ENCODE measurements at places on chromosomes 1 and 21.
A peak's percentile ranks its signal among the peaks of the same experiment; 100 is the strongest.

DNA sequence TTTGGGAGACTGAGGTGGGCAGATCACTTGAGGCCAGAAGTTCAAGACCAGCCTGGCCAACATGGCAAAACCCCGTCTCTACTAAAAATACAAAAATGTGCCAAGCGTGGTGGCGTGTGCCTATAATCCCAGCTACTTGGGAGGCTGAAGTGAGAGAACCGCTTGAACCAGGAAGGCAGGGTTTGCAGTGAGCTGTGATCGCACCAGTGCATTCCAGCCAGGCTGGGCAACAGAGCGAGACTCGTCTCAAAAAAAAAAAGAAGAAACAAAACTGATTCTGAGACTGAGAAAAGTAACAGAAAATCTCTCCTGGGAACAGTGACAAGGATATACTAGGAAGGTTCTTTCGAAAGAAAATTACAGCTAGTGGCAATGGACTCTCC lies 20.9 kb downstream of the USP48 start:
- DNase-seq, result no peak

- DNase-seq, result no peak
These were observed 9.6 kb upstream of the PLA2G4A start for GRCh38 chr1:186819126-186819525.

DNA sequence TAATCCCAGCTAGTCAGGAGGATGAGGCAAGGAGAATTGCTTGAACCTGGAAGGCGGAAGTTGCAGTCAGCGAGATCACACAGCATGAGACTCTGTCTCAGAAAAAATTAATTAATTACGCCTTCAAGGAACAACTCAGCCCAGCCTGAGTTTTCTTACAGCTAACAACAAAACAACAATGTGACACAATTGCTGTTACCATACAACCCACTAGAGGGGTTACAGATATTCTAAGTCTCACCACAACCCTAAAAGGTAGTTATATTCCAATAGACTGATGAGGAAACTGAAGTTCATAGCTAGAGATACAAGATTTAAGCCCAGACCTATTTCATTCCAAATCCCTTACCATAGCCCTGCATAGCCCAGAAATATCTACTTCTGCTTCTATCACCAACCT lies 2.9 kb upstream of the LRRC8C start:
- no peak for DNase-seq

DNA sequence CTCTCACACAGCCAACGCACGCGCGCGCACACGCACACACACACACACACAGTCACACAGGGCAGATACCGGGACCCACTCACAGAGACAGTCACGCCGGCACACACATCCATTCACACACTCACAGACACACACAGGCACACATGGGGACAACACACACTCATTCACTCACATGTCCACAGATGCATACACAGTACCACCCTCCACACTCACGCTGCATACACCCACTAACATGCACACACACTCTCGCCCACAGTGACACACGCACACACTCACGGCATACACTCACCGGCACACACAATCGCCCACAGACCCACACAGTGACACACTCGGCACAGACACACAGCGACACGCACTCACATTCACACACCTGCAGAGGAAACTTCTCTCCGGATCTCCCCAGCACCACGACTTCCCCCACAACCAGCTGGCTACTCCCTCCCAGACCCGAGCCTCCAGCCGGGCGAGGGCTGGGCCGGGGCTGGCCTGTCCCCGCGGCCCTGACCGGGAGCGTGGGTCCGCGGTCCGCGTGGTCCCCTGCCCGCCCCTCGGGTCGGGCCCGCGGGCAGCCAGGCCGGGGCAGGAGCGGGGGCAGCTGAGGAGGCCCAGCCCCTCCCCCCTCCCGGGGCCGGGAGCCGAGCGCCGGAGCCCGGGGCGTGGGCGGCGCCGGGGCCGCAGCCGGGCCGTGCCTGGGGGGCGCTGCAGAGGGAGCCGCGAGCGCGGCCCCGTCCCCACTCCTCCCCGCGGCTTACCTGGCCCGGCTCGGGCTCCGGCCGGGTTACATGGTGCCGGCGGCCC lies 552 bp downstream of the DLGAP3 start:
- no peak for DNase-seq

GRCh38 chr1:17742583-17742982 lies 12.6 kb upstream of the ACTL8 start:
- no peak for DNase-seq

DNA sequence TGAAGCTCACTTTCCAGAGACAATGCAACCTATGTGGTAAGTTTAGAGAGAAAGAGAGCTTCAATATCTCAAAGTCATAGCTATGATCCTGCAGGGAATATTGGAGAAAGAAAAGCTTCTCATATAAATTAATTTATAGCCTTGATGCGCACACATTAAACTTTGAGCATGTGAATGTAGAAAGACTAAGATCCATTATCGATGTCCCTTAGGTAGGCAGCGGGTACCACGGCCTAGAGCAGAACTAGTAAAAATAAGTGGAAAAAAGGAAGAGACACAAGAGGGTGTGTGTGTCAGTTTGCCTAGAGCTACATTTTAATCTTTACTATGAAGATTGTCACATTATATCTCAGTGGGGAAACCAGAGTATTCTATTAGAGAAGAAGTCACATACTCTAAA lies 685.6 kb downstream of the AMY1C start:
- no peak for DNase-seq

- peak; percentile 64 for DNase-seq
These were observed 5.4 kb downstream of the PLA2G2E start for GRCh38 chr1:19918057-19918456.

GRCh38 chr1:219416598-219417238 lies 196.2 kb downstream of the ZC3H11B start:
- DNase-seq, result peak; percentile 58

DNA sequence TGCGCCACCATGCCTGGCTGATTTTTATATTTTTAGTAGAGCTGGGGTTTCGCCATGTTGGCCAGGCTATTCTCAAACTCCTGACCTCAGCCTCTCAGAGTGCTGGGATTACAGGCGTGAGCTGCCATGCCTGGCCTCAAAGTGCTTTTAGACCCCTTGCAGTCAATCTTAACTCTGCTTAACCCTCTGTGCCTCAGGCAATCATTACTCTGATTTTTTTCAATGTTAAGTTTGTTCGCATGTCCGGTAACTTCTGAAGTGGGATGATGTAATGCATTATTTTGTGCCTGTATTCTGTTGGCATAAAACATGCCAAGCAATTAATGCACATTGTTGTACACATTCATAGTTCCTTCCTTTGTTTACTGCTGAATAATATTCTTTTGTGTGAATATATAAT lies 18.6 kb downstream of the SMG7 start:
- no peak for DNase-seq

- no peak for DNase-seq
These were observed 15.3 kb downstream of the CASZ1 start for GRCh38 chr1:10781137-10781536.

GRCh38 chr1:222167111-222167510 lies 380.8 kb downstream of the HHIPL2 start:
- peak; percentile 22 for DNase-seq

- DNase-seq, result no peak
These were observed 80.9 kb downstream of the COLGALT2 start for GRCh38 chr1:183956559-183957188.

- DNase-seq, result no peak
These were observed 137.5 kb downstream of the RYR2 start for GRCh38 chr1:237179503-237179902.
